ENCODE measurements at places on chromosomes 1 and 21.
A peak's percentile ranks its signal among the peaks of the same experiment; 100 is the strongest.

DNA sequence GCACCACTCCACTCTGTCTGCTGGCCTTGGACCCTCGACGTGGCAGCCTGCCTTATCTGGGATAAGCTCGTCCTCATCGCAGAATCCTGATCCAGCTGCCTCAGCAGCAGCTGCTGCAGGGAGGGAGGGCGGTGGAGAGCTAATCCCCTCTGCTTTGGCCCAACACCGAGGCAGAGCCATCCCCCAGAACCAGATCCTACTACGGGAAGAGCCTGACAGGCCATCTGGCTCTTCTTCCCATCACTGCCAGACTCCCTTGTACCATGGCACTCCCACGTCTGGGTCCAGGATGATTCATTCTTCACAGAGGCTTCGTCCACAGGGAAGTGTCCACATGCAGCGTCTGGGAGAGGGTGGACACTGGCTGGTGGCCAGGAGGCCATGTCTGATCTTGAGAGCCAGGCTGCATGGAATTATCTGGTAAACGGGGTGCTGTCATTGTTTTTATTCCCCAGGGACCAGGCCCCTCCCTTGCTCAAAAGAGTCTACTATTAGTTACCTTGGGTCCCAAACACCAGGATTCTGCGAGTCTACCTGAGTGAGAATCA is 14.6 kb upstream of the PKP1 start:
- DNase-seq: no peak

DNA sequence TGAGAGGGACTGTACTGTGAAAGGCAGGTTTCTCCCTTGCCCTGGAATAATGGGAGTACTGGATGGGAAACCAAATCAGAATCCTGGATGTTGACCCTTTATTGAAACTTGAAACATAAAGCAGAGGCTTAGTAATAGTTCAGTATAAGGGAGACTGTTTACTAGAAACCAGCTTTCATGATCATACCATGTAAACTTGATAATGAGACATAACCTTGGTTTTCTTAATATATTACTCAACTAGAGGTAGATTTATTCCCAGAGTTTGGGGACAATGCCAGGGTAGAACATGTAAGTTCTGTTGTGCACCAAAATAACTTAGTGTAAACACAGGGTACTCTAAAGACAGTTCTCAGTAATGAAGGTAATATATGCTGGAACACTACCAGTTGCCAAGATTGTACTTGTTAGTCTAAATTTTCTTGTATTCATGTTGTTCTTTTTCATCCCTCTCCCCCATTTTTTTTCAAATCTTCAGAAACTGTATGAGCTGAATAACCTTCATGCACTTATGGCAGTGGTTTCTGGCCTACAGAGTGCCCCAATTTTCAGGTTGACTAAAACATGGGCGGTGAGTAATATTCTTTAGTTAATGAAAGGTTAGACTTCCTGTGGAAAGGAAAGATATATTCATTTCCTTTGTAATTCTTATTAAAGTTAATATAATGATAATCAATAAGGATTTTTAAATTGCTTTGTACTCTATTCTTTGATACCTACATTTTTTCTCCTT is 49.6 kb downstream of the ANGPTL1 start:
- DNase-seq: no peak

DNA sequence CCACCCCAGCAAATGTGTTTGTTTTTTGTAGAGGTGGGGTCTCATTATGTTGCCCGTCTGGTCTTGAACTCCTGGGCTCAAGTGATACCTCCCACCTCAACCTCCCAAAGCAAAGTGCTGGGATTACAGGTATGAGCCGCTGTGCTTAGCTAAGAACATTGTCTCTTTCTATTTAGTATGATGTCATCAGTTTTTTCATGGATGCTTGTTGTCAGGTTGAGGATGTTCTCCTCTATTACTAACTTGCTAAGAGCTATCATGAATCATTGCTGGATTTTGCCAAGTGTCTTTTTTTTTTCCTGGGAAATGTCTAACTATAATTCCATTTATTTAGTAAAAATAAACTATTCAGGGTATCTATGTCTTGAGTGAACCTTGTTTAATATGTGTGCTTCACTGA is 19.0 kb upstream of the MPC2 start:
- no peak for DNase-seq

GRCh38 chr1:64917328-64917861 is 49.0 kb downstream of the JAK1 start:
- DNase-seq: no peak

DNA sequence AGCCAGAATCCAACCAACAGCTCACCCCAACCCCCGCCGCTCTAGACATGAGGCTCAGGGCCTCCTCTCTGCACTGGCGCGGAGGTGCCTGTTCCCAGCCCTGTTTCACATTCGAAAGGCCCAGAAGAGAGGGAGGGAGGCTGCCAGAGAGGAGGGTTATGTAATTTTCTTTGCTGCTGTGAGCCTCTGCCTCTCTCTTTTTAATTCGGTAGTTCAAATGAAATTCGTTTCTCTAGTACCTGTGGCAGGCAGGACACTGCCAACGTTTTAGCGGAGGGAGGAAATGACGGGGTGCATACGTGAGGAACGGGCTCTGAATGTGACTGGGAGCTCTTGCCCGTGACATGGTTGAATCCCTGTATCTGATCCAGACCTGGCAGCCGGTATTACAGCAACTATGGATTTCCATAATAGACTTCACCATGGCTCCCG is 9.4 kb downstream of the PRDM16 start:
- DNase-seq: no peak

- no peak for DNase-seq
Observed at GRCh38 chr1:2231532-2232254, 3.6 kb downstream of the SKI start.

DNA sequence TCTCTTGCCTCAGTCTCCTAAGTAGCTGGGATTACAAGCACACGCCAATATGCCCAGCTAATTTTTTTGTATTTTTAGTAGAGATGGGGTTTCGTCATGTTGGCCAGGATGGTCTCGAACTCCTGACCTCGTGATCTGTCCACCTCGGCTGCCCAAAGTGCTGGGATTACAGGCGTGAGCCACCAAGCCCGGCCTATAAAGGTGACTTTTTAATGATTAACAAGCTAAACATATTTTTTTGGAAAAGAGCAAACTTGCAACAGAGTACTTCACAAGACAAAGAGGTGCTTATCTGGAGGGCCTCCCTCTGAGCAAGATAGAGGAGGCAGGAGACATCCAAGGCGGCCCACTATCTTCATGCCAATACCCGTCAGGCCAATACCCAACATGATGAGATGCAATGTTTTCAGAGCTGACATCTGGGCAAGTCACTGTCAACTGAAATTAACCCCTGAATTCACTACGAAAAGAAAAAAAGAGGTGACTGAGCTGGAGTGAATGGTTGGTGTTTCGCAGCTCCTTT is 10.5 kb downstream of the BCAR3 start:
- DNase-seq: no peak

DNA sequence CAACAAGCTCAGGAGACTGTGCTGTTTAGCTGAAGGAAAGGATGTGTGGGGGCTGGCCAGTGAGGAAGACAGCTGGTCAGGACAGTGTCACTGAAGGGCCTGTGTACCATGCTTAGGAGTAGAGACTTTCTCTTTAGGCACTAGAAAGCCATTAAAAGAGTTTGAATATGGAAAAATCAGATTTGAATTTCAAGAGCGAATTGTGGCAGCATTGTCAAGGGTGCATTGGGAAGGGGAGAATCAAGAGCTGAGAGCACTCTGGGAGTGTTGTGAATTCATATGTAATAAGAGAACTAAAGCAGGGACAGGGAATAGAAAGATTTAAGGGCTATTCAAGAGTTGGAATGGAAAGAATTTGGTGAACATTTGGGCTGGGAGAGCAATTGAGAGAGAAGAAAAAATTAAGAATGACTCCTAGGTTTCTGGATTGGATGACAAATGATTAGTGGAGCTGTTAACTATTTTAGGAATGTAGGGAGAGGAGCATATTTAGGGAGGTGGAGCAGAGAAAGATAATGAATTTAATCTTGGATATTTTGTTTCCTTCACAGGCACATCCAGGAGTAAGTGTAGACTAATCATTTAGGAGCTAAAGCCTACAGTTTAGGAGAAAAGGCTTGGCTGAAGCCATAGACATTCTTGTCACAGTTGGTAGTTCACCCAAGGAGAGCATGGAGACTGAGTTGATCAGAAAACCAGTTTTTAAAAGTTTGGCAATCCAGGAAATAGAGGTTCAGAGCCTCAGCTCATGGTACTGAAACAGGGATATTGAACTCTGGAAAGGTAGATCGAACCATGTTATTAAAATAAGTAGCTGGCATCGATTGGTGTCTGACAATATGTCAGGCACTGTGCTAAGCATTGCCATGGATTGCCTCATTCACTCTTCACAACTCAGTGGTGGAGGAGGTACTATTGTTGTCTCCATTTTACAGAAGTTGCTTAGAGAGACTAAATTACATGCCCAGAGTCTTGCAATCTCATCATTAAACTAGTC is 23.1 kb upstream of the TOR3A start:
- DNase-seq: no peak

GRCh38 chr1:109467301-109467777 is 993 bp downstream of the SYPL2 start:
- DNase-seq: no peak

DNA sequence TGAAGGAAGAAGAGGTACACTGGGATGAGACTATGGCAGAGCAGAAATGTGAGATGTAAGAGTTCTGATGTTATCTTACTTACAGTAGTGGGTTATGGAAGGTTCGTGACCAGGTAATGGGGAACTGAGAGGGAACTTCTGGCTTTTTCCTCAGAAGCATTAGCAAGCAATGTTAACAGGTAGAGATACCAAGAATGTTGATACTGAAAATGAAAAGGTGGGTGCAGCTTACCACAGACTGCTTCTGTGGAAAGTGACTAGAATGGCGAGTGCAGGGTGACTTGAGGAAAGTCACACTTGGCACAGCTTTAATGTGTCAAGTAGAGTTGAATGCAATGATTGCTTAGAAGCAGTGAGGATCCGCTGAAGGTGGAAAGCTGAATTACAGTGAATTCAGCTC is 70.8 kb downstream of the PLA2G4A start:
- DNase-seq: no peak

GRCh38 chr1:167455786-167456446 is 62.4 kb downstream of the CD247 start:
- no peak for DNase-seq

- DNase-seq: no peak
Observed at GRCh38 chr1:58888833-58889232, 105.0 kb upstream of the JUN start.

- no peak for DNase-seq
Observed at GRCh38 chr1:206769304-206769731, 1.3 kb upstream of the IL19 start.

- no peak for DNase-seq
Observed at GRCh38 chr21:44551340-44551961, at the start of gene KRTAP10-2. TSS of gene KRTAP10-2 (minus strand) at chr21:44551505. CDS start at chr21:44551458, 47 bp downstream.

DNA sequence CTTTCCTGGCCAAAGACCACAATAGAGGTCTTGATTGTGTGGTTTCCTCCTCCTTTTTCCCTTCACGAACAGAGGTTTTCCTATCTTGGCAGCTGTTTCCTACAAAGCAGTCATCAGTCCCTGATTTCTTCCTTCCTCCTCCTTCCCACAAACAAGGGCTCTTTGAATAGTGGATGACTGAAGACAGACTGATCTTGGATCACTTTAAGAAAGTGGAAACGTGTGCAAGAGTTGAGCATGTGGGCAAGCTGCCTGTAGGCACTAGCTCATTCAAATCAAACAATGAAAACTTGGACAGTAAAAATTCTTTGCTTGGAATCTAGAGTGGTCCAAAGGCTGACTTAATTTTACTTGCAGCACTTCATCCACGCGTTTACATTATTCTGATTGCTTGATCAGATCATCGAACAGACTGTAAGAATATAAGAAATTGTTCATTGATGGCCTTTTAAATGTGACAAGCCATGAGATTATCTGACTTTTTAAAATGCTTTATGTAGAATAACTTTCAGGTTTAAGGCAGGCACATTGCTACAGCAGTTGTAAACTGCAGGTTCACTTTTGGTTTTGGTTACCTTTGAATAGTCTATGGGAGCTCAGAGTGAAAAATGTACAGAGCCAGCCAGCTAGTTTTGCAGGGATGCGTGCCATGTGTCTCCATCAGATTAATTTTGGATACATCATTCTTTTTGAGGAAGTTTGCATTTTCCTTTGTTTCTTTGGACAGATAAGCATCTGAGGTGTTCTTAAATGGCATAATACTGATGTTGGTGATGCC is 34.4 kb downstream of the ADGRL2 start:
- no peak for DNase-seq

DNA sequence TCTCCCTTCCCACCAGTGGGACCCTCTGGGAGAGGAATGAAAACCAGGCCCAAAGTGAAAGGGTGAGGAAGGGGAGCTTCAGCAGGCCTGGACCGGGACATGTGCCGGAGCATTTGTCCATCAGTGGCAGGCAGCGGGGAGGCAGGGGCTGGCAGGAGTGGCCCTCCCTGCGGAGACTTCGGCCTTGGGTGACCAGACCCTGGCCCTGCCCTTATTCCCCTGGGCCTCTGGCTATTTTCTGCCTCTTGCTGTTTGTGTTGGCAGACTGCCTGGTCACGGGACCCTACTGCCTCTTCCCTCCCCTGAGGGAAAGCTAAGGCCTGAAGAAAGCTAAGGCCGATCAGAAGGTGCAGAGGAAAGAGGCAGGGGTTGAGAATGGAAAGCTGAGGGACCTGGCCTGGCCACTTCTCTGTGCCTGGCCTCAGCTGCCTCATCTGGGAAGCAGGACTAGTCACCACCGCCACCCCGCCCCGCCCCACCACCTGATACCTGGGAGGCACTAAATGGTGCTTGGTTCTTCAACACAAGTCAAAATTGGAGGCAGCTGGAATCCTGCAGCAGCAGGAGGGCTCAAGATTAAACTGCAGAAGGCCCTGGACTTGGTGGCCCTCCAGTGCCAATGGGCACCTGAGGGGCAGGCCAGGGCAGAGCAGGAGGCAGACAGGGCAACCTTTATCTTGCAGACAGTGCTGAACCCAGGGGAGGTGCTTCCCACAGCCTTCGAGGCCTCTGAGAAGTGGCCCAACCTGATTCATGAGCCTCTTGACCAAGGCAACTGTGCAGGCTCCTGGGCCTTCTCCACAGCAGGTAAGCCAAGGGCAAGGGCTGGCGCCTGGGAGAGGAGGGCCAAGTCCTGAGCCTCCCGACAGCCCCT is 7.9 kb downstream of the TINAGL1 start:
- peak; percentile 82 for DNase-seq

- DNase-seq: no peak
Observed at GRCh38 chr1:90716243-90716551, 905 bp downstream of the BARHL2 start.

- no peak for DNase-seq
Observed at GRCh38 chr1:42891465-42892138, 45.2 kb downstream of the ZNF691 start.

DNA sequence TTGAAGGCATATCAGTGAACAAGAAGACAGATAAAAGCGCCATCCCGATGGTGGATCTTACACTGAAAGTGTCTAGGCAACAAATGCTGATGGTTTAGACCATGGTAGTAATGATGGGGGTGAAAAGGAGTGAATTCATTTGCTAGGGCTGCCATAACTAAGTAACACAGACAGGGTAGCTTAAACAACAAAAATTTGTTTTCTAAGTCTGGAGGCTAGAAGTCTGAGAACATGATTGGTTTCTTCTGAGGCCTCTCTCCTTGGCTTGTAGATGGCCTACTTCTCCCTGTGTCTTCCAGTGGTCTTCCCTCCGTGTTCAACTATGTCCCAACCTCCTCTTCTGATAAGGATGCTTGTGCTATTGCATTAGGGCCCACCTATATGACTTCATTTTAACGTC is 13.4 kb upstream of the RAB3B start:
- no peak for DNase-seq

All from right renal pelvis (tissue), 4 donors.